GM23248 (cell line): ENCODE measurements at places on chromosomes 12 and 14. TPM values are rescaled to one million over a fixed set of nuclear protein-coding genes. Genes with fewer than 3 reads are reported as not detected.

GRCh38 chr12:121072147-121072546 is 33.1 kb upstream of the OASL start:
- DNase-seq: no peak

DNA sequence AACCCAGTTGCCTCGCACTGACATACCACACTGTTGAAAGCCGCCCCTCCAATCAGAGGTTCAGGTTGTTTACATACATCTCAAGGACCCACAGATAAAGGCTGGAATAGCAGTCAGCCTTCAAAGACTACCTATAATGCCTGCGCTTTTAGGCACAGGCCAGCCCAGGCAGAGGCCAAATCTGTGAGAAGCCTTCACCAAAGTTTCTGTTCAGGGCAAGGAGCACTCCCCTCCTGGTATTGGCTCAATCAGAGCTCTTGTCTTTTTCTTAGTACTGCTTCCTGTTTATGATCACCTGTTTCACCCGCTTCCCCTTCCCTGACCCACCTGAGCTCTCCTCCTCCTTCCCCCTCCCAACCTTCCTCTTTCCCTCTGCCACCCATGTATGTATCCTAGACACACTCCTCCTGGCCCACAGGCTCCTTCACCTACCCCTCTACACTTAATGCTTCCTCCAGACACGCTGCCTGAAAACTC is 34.8 kb downstream of the DUSP16 start:
- no peak for DNase-seq

DNA sequence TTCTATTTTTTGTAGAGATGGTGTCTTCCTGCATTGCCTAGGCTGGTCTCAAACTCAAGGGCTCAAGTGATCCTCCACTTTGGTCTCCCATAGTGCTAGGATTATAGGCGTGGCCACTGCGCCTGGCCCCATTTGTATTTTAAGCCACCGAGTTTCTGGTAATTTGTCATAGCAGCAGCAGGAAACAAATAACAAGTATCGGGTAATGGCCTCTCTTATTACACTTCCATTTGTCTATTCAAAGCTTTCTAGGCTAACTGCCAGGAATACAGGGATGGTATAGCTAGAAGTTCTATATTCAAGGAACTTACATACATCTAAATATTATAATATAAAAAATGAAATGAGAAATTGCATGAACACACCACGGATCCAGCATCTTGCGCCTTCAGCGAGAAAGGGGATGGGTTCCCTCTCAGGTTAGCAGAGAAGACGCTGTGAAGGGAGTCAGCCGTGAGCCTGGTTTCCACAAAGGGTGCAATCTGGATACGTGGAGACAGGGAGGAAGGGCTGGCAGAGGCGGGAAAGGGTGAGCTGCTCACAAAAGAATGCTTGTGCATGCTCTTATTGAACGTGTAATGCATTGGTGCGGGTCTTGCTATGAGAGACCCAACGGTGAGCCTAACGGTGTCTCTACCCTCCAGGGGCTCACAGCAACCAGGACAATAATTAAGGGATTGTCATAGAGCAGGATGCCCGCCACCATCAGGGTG is 9.5 kb downstream of the BDKRB1 start:
- no peak for DNase-seq

- DNase-seq: peak; percentile 42
These were observed 75.5 kb upstream of the CAND1 start for GRCh38 chr12:67193704-67194103.

DNA sequence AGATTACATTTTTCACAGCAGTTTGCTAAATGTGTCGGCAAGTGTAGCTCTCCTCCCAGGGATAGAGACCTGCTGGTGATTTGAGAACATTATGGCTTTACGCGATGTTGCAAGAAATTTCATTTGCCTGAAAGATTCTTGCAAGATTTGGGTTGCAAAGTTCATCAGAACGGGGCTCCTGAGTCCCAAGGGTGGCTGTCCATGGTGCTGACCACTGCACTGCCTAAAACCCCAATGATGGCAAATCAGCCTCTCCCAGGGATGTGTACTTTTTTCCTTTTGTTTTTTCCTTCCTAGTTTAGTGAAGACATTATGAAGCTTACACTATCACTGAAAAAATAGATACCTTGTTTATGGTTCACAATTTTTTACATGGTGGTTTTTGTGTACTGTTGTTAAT is 85.4 kb downstream of the WSCD2 start:
- DNase-seq: peak; percentile 58

DNA sequence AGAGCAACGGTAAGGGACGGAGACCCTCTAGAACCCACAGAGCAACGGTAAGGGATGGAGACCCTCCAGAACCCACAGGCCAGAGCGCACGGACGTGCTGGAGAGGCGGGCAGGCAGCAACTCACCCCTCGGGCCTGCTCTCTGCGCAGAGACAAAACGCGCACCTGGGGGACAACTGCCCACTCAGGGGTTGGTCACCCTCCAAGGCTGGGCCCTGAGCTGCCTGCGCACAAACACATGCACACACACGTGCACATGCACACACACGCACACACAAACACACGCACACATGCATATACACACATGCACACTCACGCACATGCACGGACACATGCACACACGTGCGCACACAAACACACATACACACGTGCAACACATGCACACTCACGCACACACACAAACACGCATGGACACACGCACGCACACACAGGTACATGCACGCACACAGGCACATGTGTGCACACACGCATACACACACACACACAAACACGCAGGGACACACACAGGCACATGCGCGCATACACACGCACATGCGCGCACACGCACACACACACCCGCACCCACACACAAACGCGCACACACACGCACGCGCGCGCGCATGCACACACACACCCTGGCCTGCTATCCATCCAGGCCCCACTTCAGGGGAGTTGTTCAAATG is 88.3 kb downstream of the NCOR2 start:
- no peak for DNase-seq

DNA sequence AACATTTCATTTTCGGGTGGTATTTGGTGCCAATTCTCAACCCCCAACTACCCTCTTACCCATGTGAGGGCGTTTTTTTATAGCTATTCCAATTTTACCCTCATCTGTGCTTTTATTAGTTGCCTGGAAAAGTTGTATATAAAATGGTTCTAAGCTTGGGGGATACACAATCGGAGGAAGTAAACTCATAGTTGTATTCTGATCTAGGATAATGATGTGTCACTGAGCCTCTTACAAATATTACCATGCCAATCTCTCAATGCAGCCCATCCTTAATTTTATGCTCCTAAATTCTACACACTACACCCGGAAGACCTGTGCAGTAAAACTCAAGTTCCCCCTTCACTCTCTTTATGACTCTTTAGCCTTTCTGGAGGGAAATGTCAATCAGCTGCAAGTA is 1206.5 kb upstream of the FLRT2 start:
- no peak for DNase-seq

DNA sequence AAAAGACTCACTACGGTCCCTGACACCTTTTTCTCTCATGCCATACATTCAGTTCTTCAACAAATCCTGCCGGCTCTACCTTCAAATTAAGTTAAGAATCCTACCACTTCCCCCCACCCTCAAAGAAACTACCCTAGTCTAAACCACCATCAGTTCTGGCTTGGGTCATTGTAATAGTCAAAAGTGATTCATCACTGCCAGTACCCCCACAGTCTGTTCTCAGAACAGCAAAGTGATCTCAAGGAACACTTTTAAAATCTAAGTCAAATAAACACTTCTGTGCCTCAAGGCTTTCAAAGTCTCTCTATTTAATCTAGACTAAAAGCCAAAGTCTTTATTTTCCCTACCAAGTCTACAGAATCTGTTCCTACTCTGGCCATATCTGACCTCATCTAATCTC is 12.0 kb upstream of the FAM234B start:
- no peak for DNase-seq

DNA sequence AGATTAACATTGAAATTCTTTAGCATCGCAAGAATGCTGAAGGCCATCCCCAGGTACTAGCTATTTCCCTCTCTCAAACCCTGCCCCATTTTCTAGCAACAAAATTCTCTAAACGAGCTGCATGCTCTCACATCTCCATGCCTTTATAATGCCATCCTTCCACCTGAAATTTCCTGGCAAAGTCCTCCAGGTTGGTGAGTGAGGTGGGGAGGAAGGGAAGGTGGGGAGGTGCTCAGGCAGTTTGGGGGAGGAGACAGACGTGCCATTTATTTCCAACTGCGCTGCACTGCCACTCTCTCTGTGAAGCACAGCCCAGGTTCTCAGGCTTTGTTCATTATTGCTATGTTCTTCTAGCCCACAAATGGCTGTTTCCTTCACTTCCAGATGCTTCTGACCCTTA is 208.4 kb downstream of the PAWR start:
- DNase-seq: no peak

GRCh38 chr14:53601409-53601808 is 355.2 kb downstream of the BMP4 start:
- no peak for DNase-seq

MYF5 gene
- total RNA-seq: not detected in 2 replicates
